Stimulated activated CD8-positive, alpha-beta memory T cell treated with anti-CD3 and anti-CD28 coated beads, Interleukin-7, amount 100 ng/mL, for 1 hour (primary cell): ENCODE measurements at places on chromosomes 12 and 14.

GRCh38 chr12:114691196-114691595 lies 7.2 kb upstream of the TBX3 start:
- no peak for DNase-seq

DNA sequence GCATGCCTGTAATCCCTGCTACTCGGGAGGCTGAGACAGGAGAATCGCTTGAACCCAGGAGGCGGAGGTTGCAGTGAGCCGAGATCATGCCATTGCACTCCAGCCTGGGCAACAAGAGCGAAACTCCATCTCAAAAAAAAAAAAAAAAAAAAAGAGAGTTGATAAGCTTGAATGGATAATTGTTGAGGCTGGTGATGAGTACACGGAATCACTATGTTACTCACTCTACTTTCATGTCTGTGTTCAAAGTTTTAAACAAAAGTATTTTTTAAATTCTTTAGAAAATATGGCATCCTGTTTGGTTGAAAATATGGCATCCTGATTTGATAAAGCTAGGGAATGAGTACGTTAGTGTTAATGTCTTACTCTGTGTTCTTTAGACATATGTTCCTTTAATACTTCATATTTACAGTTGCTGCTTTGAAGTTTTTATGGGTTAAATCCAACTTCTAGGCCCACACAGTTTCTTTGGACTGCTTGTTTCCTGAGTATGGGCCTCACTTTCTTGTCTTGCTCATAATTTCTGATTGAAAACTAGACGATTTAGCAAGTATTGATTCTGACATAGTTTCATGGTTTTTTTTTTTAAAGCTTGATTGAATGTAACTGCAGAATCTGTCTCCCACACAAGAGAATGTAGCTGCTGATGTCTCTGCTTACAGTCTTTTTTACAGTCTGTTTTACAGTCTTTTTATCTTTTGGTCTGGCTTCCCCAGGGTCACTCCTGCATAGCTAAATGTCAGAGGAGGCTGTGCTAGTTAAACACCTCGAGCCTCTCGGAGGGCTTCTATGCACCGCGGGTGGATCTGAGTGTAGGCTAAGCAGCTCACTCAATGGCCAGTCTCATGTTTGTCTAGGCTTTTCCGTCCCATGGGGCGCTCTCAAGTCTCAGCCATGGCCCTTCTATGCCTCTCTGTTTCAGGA lies 14.1 kb upstream of the FBLN5 start:
- DNase-seq: no peak

- DNase-seq: no peak
Observed at GRCh38 chr14:68977180-68977717, 1.9 kb downstream of the ACTN1 start.

- DNase-seq: no peak
Observed at GRCh38 chr14:105026033-105026785, 5.3 kb upstream of the CDCA4 start.

DNA sequence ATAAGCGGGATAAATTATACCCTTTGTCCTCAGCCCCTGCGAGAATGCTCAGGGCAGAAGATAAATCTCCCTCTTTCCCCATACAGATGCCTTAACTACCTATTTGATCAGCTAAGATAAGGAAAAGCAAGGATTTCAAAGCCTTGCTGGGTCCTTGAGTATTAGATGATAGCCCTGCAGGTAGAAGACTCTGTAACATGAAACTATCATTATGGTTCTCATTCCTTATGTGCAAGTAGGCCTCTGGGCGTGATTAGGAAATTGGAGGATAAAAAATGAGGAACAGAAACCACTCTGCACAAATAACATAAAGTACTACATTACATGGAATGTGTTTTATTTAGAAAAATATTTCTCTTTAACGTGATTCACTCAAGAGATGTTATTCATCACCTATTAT lies 14.5 kb upstream of the WDR89 start:
- DNase-seq: no peak

- DNase-seq: no peak
Observed at GRCh38 chr12:103802586-103802886, 38.5 kb downstream of the NT5DC3 start.
